ENCODE measurements at places on chromosomes 11 and 22. TPM values are rescaled to one million over a fixed set of nuclear protein-coding genes. Genes with fewer than 3 reads are reported as not detected.

DNA sequence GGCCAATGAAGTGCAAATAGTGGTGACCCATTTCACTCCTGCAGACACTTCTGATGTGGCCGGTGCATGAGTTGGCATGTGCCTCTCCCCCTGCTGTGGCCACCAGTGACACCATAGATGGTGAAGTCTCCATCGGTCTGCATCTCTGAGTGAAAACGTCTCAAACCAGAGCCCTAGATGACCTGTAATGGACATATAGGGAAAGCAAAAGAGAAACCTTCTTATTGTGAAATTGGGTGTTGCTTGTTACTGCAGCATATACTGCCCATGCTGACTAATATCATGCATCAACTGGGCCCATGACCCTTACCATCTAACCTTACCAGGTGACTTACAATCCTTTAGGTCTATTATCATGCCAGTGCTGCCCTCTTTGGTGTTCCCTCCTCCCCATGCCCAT is 11.7 kb upstream of the VPS37C start:
- DNase-seq = no peak
- H3K4me3 ChIP-seq = no peak overlapping the region
- H3K4me1 ChIP-seq = peaks cover 21% of the 10 kb centered on the region
- no peak overlapping the region for H3K27ac ChIP-seq
- no peaks in the 10 kb centered on the region for H3K36me3 ChIP-seq
- no peaks in the 10 kb centered on the region for H3K27me3 ChIP-seq

DNA sequence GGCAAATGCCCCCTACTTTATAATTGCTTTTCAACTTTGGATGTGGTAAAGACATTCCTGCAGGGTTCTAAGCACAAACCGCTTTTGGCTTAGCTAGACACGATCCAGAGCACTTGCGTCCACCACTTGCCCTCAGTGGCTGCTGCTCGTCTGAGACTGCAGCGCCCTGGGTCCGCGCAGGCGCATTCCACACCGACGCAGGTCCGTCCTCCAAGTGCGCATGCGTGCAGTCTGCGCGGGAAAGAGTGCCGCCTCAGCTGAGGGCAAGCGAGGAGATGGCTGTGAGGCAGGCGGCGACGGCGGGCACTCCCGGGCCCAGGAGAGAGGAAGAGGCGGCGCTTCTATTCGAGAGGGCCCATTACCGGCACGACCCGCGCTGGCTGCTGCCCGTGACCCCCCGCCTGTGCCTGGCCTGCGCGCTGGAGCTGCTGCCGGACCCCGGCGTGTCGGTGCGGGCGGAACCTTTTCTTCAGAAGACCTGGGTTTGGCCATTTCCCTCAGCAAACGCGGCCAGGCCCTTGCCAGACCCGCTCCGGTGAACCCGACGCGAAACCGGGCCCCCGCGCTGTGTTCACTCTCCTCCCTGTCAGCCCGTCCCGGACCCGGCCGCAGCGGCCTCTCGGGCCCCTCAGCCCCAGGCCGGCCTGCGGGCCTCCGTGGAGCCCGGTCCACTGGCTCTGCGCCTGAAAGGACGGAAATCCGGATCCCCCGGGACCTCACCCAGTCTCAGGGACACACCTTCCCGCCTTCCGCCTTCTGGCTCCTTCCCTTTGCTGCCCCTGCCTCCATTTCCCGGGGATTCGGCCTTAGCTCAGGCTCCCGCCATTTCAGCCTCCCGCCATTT is at the start of gene MEI1:
TSS of gene MEI1 (plus strand) at position 240 of the 844 bp plus-strand sequence. CDS start at position 276, 36 bp downstream.
- no peak within 1 kb of the TSS for H3K4me3 ChIP-seq
- H3K27ac ChIP-seq = no peak within 1 kb of the TSS
- H3K36me3 ChIP-seq = peaks cover 4% of the 10 kb centered on the region
- peak; percentile 80 for DNase-seq

- DNase-seq = no peak
- no peaks in the 10 kb centered on the region for H3K4me1 ChIP-seq
- peaks cover 13% of the 10 kb centered on the region for H3K36me3 ChIP-seq
- H3K4me3 ChIP-seq = no peak overlapping the region
Measured at GRCh38 chr11:46491661-46492330, 100.2 kb upstream of the CHRM4 start.

TSPAN32 gene
- 73.1 TPM for total RNA-seq

GRCh38 chr11:1208394-1209261 is 14.2 kb upstream of the MUC5B start:
- H3K36me3 ChIP-seq = no peaks in the 10 kb centered on the region
- no peak overlapping the region for H3K27ac ChIP-seq
- H3K4me3 ChIP-seq = no peak overlapping the region
- no peaks in the 10 kb centered on the region for H3K4me1 ChIP-seq

- no peak overlapping the region for H3K4me3 ChIP-seq
- no peaks in the 10 kb centered on the region for H3K4me1 ChIP-seq
- no peaks in the 10 kb centered on the region for H3K36me3 ChIP-seq
- no peak overlapping the region for H3K27ac ChIP-seq
- peaks cover 5% of the 10 kb centered on the region for H3K27me3 ChIP-seq
Measured at GRCh38 chr11:63804259-63804658, 9.0 kb upstream of the SPINDOC start.

- no peak overlapping the region for H3K27ac ChIP-seq
- no peak overlapping the region for H3K4me3 ChIP-seq
- H3K4me1 ChIP-seq = no peaks in the 10 kb centered on the region
- peaks cover 3% of the 10 kb centered on the region for H3K36me3 ChIP-seq
- no peaks in the 10 kb centered on the region for H3K27me3 ChIP-seq
- DNase-seq = no peak
Measured at GRCh38 chr11:120441592-120441991, 70.0 kb upstream of the GRIK4 start.

OR52N4 gene
- total RNA-seq = 3.8 TPM

DNA sequence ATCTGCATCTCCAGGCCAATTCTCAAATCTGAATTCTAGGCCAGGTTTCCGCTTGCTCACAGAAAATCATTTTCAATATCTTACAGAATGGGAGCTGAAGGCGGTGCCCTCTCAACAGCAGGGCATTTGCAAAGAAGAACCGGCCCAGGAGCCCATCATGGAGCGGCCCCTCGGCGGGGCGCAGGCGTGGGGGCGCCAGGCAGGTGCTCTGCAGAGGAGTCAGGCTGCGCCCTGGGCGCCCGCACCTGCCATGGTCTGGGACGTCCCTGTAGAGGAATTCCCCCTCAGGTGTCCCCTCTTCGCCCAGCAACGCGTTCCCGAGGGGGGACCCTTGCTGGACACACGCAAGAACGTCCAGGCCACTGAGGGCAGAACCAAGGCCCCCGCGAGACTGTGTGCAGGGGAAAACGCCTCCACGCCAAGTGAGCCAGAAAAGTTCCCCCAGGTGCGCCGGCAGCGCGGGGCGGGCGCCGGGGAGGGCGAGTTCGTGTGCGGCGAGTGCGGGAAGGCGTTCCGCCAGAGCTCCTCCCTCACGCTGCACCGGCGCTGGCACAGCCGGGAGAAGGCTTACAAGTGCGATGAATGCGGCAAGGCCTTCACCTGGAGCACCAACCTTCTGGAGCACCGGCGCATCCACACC is 11.5 kb downstream of the ZNF74 start:
- DNase-seq = no peak
- H3K4me3 ChIP-seq = no peak overlapping the region
- H3K36me3 ChIP-seq = peaks cover 10% of the 10 kb centered on the region
- no peak overlapping the region for H3K27ac ChIP-seq
- H3K27me3 ChIP-seq = no peaks in the 10 kb centered on the region
- no peaks in the 10 kb centered on the region for H3K4me1 ChIP-seq

KCNJ5 gene
- 0.07 TPM for total RNA-seq

CDCA5 gene
- 1.7 TPM for total RNA-seq

GRCh38 chr22:27975381-27976013 is 56.4 kb upstream of the PITPNB start:
- no peak for DNase-seq
- no peak overlapping the region for H3K4me3 ChIP-seq
- H3K27ac ChIP-seq = no peak overlapping the region
- H3K36me3 ChIP-seq = no peaks in the 10 kb centered on the region
- no peaks in the 10 kb centered on the region for H3K27me3 ChIP-seq

CHADL gene
- total RNA-seq = 0.75 TPM

PHETA2 gene
- total RNA-seq = 0.83 TPM

DNA sequence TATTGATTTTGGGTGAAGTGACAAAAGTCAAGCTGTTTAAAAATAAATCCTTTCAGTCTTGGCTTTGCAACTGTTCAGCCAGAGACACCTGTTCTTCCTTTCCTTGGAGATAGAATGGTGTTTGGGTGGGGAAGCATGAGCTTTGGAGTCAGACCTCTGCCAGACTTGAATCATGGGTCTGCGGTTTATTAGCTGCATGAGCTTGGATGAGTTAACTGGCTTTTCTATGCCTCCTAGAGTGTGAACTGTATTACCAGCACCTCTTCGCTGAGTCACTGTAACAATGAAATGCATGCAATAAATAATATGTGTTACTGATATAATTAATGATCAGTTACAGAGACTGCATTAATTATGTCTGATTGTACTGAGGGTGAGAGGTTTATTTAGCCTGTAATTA is 13.5 kb upstream of the MYEOV start:
- no peaks in the 10 kb centered on the region for H3K36me3 ChIP-seq
- peaks cover 46% of the 10 kb centered on the region for H3K27me3 ChIP-seq

MRGPRX4 gene
- not detected for total RNA-seq

RASL10A gene
- total RNA-seq = not detected

- no peaks in the 10 kb centered on the region for H3K36me3 ChIP-seq
- H3K27me3 ChIP-seq = peaks cover 4% of the 10 kb centered on the region
- H3K27ac ChIP-seq = no peak overlapping the region
- no peak overlapping the region for H3K4me3 ChIP-seq
Measured at GRCh38 chr11:79291948-79292347, 148.9 kb downstream of the TENM4 start.

DNA sequence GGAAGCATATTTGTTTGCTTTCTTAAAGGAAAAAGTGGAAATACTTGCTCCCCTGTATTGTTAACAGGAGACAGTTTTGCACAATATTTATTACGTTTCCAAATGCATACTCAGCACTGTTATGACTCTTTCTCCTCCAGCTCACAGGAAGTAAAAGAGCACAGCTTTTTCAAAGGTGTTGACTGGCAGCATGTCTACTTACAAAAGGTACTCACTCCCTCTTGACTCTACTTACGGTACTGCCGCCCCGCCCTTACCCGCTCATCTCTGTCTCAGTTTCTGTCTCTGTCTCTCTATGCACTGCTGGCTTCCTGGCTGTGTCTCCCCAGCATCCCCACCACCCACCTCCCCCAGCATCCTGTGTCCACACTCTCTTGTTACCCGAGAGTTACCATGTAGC is 32.2 kb upstream of the MYO18B start:
- no peaks in the 10 kb centered on the region for H3K27me3 ChIP-seq
- H3K4me1 ChIP-seq = peaks cover 2% of the 10 kb centered on the region

LRRC10B gene
- total RNA-seq = not detected

C11orf91 gene
- not detected for total RNA-seq

GRCh38 chr11:79768343-79768742 is 327.5 kb upstream of the TENM4 start:
- no peak overlapping the region for H3K4me3 ChIP-seq
- H3K36me3 ChIP-seq = no peaks in the 10 kb centered on the region
- no peaks in the 10 kb centered on the region for H3K4me1 ChIP-seq
- H3K27me3 ChIP-seq = no peaks in the 10 kb centered on the region
- no peak for DNase-seq

GANAB gene
- 216 TPM for total RNA-seq

ART5 gene
- not detected for total RNA-seq

DNA sequence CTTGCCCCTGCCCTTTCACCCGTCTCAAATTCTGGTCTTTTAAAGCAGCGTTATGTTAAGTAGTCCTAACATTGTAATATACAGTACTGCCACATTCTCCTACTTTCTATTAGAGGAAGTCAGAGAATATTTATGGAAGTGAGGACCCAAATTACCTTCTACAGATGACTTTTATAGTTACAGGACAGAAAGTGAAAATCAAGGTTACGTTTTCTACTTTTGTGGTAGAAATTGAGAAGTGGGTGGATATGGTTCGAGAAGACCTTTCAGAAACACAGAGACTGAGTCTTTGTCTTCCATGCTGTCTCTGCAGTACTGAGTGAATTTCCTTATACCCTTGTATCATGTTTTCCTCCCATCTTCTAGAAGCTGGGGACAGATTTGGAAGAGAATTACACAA is 17.1 kb downstream of the SC5D start:
- no peak for DNase-seq
- H3K36me3 ChIP-seq = peaks cover 30% of the 10 kb centered on the region
- H3K27ac ChIP-seq = no peak overlapping the region

DNA sequence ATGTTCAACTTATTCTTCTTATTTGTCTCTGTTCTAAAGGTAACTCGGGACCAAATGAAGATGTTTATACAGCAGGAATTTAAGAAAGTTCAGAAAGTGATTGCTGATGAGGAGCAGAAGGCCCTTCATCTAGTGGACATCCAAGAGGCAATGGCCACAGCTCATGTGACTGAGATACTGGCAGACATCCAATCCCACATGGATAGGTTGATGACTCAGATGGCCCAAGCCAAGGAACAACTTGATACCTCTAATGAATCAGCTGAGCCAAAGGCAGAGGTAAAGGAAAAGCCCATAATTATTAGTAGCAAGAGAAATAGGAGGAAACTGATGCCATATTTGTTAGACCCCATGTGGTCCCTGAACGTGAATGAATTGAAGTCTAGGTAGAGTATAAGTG is 63.3 kb downstream of the TRIM44 start:
- H3K27me3 ChIP-seq = no peaks in the 10 kb centered on the region
- H3K4me1 ChIP-seq = no peaks in the 10 kb centered on the region
- H3K27ac ChIP-seq = no peak overlapping the region
- no peak overlapping the region for H3K4me3 ChIP-seq
- no peak for DNase-seq

DNA sequence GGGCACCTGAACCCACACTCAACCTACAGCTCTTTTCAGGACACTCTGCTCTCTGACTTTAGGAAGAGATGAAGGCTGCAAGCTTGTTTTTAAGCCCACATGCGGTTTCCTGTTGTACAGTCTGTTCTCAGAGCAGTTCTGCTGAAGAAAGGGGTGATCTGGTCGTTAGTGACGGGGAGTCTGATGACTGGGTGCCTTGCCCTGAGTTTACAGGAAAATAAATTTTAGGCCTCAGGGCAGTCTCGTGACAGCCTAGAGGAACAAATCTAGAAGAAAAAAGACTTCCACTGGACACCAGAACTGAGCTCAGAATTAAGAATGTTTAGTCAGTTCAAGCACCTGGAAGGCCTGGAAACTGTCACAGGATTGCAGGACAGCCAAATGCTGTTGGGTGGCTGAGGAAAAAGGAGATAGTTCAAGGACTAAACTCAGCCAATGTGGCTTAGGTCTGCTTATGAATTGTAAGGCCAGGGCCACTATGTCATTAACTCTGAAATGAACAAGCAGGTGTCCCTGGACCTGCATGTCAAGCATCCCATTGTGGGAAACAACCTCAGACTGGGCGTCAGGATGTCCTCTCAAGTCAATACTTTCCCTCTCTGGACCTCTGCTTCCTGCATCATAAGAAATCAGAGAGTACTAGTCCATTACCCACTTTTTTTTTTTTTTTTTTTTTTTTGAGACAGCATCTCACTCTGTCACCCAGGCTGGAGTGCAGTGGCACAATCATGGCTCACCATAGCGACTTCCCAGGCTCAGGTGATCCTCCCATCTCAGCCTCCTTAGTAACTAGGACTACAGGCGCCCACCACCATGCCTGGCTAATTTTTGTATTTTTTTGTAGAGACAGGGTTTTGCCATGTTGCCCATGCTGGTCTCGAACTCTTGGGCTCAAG is 5.7 kb downstream of the PIK3IP1 start:
- no peaks in the 10 kb centered on the region for H3K27me3 ChIP-seq
- DNase-seq = peak; percentile 84
- peaks cover 62% of the 10 kb centered on the region for H3K4me1 ChIP-seq
- peaks cover 75% of the 10 kb centered on the region for H3K36me3 ChIP-seq
- H3K4me3 ChIP-seq = peak overlapping the region; percentile 0
